Transverse colon (tissue), 4 donors: ENCODE measurements at places on chromosomes 5 and 9. TPM values are rescaled to one million over a fixed set of nuclear protein-coding genes. Genes with fewer than 3 reads are reported as not detected.

The RPL35 gene
- 498 TPM for total RNA-seq

The FST gene
- total RNA-seq: 25.7 TPM

The IFNA13 gene
- total RNA-seq: not detected

The ENTPD2 gene
- total RNA-seq: 14.8 TPM

The PGM5 gene
- total RNA-seq: 84.4 TPM

The SLC31A2 gene
- total RNA-seq: 4.4 TPM

The GMCL2 gene
- total RNA-seq: not detected

The RASGEF1C gene
- not detected for total RNA-seq

The FRRS1L gene
- total RNA-seq: 0.64 TPM

The BARHL1 gene
- total RNA-seq: not detected

The SOX30 gene
- not detected for total RNA-seq

The ALDH1A1 gene
- 346 TPM for total RNA-seq

The SHISAL2B gene
- total RNA-seq: not detected

The CMBL gene
- 81.4 TPM for total RNA-seq

The TMEFF1 gene
- not detected for total RNA-seq

The PAEP gene
- not detected for total RNA-seq

The SPINK6 gene
- total RNA-seq: not detected

The FREM1 gene
- 5.5 TPM for total RNA-seq

The SPACA9 gene
- 1.00 TPM for total RNA-seq

The FOXD4L5 gene
- total RNA-seq: not detected

The F2RL1 gene
- 38.8 TPM for total RNA-seq

The SAP30L gene
- 31.0 TPM for total RNA-seq

The CLIC3 gene
- total RNA-seq: not detected
